ENCODE measurements at places on chromosomes 5 and 9.

- no peak for DNase-seq
These were observed 166.3 kb downstream of the EFNA5 start for GRCh38 chr5:107504424-107504823.

GRCh38 chr5:153496835-153497234 lies 6.4 kb downstream of the GRIA1 start:
- DNase-seq, result no peak

DNA sequence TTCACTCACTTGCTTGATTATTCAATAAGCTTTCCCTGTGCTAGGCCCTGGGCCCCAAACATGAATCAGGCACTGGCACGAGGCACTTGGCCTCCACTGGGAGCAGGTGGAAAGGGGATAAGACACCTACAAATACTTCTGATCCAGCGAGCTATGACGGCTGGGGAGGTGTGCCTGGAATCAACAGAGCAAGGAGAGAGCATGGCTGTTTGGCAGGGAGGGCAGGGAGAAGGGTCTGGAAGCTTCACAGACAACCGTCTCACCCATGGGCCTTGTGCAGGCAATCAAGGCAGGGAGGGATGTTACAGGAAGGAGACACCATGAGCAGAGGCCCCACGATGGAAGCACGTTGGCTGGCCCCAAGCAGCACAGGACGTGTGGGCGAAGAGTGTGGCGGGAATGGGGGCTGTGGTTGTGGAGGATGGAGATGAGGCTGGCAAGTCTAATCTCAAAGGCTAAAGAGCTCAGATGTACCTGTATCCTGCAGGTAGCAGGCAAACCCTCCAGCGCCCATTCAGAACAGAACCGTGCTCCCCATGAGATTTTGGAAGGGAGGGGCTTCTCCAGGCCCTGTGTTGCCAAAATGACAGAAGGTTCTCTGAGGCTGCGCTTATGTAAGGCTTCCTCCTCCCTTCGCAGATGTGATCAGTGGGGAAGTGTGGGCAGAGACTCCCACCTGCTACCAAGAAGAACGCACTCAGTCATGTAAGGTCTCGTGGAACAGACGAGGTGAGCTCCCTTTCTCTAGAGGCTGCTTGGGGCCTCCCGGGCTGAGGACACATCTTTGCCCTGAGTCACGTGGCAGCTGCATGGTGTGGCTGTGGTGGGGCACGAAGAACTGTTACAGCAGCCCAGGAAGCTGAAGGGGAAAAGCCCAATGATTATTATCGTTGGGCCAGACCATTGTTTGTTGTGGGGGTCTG lies 189.7 kb downstream of the DAB2IP start:
- no peak for DNase-seq

DNA sequence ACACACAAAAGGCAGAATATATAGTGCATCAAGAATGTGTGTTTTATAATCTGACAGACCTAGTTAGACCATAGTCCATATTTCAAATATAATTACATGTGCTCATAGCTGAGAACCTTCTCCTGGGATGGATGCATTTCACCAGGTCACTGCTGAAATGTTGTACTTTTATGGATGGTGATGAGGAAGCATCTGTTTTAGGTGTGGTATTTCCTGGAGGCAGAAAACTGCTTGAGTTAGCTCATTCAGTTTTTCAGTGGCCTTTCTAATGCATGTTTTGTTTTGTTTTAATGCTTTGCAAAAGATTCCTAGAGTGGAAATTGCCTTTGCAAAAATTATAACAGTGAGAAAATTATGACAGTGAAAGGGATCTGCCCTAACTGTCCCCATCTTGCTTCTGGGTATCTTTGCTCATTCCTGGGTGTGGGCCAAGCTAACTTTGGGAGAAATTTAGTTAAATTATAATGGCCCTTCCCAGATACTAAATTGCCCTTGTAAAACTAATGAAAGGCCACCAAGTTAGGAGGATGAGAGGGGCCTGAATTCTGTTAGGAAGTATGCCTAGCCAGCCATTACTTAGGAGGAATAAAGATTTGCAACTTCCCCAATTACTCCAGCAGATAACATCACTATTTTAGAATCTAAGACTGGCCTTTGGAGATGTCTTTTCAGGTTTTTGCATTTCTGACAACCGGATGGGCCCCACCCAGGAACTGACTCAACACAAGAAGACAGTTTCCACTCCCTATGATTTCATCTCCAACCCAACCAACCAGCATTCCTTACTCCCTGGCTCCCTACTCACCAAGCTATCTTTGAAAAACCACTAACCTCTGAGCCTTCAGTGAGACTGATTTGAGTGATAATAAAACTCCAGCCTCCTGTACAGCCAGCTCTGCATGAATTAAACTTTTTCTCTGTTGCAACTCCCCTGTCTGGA lies 7.0 kb upstream of the IL12B start:
- DNase-seq, result no peak

DNA sequence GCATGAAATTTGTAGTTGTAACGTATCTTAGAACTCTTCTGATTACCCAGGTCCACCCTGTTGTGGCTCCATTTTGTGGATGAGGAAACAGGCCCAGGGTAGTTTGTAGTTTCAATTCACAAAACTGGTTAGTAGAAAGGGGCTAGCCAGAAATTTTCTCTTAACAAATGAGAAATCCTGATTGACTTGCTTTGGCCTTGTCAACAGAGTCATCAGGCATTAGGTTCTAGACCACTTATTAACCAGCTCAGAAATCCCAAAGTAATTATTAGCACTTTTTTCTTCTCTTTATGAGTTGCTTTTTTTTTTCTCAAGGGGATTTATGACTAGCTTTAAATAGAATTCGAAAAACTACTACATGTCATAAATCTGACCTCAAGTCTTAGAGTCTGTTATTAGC lies 160.2 kb downstream of the SH3GL2 start:
- no peak for DNase-seq

GRCh38 chr9:114592356-114592755 lies 4.8 kb downstream of the ATP6V1G1 start:
- DNase-seq, result no peak

DNA sequence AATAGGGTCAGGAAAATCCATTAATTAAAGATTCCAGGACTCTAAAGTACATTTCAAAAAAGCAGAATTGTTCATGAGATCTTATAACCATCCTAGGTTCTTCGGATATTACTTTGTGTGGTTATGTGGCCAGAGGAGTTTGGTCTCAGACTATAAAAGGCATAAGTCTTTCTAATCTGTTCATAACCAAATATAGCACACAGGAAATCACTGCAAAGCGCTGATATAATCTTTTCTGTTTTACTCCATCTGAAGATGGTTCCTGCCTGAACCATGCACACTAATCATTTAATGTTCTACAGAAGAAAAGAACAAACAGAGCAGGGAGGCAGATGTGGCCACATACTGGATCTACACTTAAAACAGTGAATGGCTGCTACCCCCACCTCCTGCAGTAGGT lies 182.8 kb downstream of the SEMA5A start:
- DNase-seq, result no peak

DNA sequence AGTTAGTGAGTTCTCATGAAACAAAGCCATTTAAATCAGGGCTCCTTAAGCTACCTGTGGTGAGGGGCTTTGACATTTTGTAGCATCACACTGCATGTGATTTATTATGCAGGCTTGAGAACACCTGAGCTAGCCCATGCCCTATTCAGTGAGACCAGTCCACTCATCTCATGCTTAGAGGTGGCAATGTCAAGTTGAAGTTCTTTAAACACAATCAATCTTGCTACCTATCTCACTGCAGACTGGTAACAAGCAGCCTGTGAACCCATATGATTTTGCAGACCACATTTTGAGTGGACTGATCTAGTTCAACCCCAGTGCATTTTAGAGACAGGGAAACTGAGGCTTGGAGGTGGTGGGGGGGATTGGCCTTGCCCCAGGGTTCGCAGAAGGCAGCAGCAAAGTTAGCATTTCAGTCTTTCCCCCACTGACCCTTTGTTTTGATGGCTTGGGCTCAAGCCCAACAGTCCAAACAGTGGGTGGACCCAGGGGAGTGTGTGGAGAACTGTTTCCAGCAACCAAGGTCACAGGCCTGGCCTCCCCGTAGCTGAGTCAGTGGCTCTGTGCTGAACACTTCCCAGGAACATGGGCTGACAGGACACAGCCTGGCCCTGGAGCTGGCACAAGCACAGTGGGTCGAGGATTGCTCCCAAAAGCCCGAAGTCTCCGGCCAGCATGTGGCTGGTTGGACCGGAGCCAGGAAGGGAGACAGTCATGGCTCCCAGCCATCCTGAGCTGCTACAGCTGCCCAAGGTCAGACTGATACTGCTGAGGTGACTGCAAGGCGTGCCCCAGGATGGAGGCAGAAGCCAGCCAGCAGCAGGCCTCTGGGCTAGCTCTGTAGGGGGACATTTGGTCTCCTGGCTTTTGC lies 95.3 kb downstream of the RGS3 start:
- DNase-seq, result no peak

DNA sequence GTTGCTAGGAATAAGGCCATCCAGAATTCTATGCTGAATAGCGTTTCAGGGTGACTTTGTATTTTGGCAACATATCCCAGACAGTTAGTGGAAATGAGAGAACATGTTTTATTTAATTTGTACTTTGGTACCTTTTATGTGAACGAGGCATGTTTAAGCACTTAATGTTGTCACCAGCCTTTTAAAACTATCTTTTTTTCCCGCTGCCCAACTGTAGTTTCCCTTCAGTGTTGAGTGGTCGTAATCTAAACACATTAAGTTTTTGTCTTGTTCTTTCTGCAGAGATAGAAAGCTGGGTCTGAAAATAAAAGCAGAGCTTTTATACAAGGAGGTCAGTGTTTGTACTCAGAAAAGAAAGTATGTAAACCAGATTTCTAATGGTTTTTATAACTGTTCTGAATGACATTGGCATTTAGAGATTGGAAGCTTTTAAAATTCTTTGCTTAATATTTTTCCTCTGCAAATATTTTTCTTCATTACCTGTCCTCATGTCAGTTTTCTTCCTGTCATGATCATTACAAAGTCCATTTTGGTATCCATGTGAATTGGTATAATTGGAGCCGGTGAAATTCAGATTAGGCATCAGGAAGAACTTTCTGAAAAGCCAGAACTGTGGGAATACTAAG lies 100.7 kb downstream of the ARHGEF28 start:
- DNase-seq, result no peak

GRCh38 chr5:74206579-74207550 lies 433.7 kb downstream of the ENC1 start:
- DNase-seq, result no peak

DNA sequence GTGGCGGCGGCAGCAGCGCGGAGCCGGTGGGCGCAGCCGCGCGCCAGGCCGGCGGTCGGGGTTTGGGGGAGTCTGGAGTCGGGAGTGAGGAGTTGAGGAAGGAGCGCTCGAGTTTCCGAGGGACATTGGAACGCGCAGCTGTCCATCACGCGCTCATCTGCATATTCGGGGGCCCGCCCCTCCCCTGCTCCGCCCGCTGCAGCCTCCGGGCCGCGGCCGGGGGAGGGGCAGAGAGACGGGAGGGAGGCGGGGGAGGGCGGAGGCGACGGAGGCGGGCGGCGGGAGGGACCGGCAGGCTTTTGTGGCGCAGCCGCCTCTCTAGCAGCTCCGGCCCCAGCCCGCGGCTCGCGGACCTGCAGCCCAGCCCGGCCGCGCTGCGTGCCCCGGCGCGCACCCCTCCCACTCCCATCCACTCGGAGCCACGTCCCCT lies at the start of gene IRX2:
Gene IRX2, minus strand, starts transcription at position 86 of the 430 bp plus-strand sequence. CDS start 264 bp downstream, outside the sequence.
- no peak for DNase-seq

DNA sequence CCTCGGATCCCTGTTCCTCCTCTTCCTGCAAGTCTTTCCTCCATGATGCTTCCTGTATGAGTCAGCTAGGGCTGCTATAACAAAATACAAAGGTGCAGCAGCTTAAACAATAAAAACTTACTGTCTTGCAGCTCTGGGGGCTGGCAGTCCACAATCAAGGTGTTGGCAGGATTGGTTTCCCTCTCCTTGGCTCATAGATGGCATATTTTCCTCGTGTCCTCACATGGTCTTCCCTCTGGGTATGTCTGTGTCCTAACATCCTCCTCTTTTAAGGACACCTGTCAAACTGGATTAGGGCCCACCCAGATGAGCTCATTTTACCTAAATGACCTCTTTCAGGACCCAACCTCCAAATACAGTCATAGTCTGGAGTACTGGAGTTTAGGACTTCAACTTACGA lies 117.5 kb downstream of the MED10 start:
- DNase-seq, result no peak

- no peak for DNase-seq
These were observed 31.9 kb downstream of the CAMK4 start for GRCh38 chr5:111256128-111256527.

DNA sequence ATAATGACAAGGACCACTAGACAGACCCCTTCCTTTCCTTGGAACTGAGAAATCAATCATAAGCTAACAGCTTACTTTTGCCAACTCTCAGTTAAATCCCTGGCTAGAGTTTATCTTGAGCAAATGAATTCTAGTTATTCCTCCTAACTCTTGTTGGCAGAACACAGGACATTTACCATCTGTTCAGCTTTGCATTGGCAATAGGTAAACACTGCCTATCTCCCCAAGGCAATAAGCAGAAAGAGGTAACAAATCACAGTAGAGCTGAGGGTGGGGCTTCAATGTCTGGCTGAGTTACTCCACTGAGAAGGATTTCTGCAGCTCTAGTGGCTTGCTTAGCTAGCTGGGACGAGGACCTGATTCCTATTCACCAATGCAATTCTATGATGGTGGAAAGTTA lies 503.3 kb upstream of the GRIA1 start:
- no peak for DNase-seq

GRCh38 chr5:10789726-10790125 lies 28.7 kb upstream of the DAP start:
- no peak for DNase-seq

GRCh38 chr9:131284856-131285255 lies 4.7 kb upstream of the PLPP7 start:
- no peak for DNase-seq

DNA sequence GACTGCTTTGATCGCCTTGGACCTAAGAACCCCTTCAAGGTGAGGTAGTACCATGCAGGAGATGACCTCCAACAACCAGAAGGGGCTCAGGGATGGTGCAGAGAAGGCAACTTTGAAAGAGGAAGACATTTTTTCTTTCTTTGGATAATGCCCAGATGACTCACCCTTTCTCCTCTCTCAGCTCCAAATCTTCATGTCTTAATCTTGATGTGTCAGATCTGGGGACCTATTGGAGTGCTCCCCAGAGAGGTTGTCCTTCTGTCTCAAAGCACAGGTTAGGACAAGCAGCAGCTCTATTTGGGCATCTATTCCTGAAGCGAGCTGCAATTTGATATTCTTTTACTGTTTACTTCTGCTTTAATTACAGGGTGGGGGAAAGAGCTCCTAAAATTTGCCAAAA lies 229.9 kb upstream of the MAP3K1 start:
- DNase-seq, result no peak

DNA sequence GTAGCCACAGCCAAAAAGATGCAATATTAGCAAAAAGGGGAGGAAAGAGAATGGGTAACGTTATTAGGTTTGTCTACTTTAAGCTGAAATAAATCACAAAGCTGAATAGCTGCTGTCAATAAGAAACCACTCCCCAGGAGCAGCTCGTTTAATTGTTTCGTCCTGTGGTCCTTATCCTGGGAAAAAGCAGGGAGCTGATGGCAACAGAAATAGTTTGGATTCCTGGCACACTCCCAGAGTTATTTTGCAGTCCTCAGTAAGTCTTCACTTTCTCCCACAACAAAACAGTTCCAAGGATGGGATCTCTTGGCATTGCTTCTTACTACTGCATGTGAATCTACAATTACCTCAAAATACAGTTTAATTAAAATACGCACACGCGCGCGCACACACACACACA lies 28.8 kb downstream of the FRMD3 start:
- no peak for DNase-seq

Measured in stimulated activated CD8-positive, alpha-beta memory T cell treated with anti-CD3 and anti-CD28 coated beads, Interleukin-4, amount 100 ng/mL, for 4 hours (primary cell).